ENCODE measurements at places on chromosomes 2 and 18.

DNA sequence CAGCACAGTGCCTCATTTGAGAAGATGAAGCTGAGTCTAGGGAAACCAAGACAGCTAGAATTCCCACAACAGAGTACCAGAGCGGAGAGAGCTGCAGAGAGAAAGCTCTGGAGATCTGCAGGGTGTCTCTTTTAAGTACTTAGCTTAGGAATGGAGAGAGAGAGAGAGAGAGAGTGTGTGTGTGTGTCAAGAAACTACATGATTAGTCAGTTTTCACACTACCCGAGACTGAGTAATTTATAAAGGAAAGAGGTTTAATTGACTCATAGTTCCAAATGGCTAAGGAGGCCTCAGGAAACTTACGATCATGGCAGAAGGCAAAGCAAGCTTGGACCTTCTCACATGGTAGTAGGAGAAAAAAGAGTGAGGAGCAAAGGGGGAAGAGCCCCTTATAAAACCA lies 64.0 kb downstream of the HIBCH start:
- no peak for DNase-seq

- DNase-seq = no peak
Measured at GRCh38 chr18:433960-434359, 66.5 kb downstream of the COLEC12 start.

DNA sequence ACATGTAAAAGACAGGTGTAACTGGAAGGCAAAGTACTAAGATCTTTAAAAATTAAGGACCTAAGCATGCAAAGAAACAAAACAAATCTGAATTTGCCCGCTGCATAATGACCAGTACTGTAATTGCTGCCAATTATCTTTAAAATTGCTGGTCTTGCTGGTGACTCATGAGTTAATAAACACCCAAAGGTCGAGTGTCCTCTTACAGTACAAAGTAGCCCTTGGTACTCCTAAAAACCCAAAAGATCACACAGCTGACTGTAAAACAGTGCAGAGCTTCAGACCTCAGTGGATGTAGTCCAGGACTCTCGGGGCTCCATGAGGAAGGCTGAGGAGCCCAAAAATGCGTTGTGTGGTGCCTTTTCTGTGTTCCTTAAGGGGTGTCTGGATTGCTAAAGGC lies 308.7 kb downstream of the CNTNAP5 start:
- no peak for DNase-seq

- DNase-seq = no peak
Measured at GRCh38 chr2:136323195-136323594, 205.2 kb upstream of the CXCR4 start.

GRCh38 chr2:150060341-150060740 lies 427.1 kb downstream of the RND3 start:
- DNase-seq = no peak

GRCh38 chr2:71930049-71930681 lies 217.5 kb downstream of the CYP26B1 start:
- DNase-seq = no peak

- DNase-seq = no peak
Measured at GRCh38 chr2:157180359-157180758, 77.1 kb upstream of the GALNT5 start.

DNA sequence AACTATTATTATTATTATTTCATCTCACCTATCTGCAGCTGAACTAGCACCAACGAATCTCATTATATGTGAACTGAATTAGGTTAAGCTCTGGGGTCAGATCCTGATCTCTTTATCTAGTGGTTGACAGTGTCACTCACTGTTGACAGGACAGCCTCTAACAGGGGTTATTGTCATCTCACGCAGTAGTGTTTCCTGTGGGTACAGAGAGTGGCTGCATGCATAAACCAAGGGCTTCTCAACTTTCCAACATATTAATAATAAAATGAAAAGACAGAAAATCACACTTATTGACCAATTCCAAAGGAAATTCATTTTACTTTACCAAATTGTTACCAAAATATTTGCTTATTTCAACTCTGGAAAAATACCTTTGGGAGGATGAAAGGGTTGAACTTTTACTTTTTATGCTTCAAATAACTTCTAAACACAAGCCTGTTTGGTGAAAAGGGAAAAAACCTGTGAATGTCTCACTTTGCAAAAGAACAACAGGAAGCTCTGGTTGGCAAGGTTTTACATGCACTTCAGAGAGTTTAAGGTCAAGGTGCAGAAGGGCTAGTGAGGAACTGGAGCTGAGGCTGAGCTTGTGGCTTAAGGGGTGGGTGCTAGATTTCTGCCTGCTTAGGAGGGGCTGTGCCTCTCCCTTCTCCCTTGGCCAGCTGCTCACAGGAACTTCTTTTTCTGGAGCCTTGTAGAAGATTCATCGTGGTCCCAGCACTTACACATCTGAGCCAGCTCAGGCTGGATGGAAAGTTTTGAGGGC lies 72.6 kb downstream of the CTAGE1 start:
- DNase-seq = no peak

DNA sequence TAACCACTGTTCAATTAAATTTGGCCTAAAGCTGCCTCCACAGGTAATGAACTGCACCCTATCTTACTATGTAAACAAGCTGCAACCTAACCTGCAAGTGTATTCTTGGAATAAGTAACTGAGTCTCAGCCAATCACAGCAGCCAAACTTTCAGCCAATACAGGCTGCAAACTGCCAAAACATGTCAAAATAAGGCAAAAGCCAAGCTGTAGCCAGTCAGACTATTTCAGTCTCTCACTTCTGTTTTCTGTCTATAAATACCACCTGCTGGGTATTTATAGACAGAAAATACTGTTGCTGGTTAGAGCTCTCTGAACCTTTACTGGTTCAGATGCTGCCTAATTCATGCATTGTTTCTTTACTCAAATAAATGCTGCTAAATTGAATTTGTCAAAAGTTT lies 14.3 kb downstream of the C2orf76 start:
- no peak for DNase-seq

DNA sequence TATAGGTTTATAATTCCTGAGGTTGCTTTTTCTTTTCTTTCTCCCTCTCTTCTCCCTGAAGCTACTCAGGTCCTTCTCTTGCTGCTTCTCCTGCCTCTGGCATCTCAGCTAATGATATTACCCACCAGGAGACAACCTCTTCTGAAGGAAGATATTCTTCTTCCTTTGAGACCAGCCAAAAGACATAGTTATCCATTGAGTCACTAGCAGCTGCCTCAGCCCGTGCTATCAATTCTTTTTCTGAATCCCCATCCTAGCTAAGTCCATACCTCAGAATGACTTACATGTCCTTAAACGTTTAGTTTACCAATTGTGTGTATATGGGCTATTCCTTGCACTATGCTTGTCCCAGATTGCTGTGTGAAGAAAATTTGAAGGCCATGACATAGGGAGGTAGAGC lies 25.0 kb upstream of the RNF103 start:
- DNase-seq = no peak

DNA sequence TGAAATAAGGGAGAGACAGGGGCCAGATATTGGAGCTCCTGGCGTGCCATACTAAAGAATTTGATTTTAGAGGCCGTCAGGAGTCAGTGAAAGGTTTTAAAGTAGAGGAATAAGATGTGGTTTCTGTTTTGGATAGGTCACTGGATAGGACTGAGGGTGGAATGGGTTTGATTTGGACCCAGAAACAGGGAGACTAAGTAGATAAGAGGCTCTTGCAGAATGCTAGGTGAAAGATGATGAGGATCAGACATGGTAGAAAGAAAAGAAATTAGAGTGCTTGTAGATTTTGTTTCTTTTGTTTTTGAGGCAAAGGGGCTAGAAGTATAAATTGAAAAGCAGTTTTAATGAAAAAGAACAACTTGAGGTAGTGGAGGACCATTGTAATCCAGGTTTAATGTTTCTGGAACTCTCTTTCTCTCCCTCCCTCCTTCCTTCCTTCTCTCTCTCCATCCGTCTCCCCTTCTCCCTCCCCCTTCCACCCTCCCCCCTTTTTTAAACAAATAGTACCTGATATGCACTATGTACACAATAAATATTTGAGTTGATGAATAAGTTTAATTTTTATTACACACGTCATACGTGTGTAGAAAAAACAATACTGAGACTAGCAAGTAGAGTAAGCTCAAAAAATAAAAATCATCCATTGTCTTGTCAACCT lies 1.9 kb downstream of the NDUFV2 start:
- no peak for DNase-seq

GRCh38 chr2:120453635-120453998 lies 107.7 kb downstream of the INHBB start:
- DNase-seq = no peak

DNA sequence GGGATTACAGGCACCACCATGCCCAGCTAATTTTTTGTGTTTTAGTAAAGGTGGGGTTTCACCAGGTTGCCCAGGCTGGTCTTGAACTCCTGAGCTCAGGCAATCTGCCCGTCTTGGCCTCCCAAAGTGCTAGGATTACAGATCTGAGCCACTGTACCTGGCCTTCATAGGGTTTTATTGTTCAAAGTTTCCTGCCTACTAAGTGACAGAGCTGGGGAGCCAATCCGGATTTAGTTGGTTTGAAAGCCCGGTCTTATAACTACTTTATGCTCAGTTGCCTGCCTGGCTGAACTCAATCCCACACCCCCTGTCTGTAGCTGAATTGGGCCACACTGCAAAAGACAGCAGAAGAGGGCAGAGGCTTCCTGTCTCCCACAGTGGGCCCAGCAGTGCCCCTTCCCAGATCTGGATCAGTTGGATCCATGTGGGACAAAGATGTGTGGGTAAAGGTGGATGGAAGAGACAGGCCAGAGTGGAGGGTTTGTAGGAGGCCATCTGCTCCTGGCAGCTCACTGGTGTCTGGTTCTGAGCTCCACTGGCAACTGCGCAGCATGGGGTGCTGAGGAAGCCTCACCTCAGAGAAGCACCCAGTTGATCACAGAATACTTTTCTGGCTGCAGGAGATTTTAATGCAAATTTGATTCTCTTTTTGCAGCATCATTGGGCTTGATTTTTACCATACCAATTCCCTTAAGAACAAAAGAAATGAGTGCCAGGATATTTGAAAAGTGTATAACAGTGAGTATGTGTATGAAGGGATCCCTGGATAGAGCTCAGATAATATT lies 144.9 kb downstream of the DDX1 start:
- DNase-seq = no peak

GRCh38 chr2:241228860-241229516 lies 40.5 kb downstream of the ANO7 start:
- no peak for DNase-seq

DNA sequence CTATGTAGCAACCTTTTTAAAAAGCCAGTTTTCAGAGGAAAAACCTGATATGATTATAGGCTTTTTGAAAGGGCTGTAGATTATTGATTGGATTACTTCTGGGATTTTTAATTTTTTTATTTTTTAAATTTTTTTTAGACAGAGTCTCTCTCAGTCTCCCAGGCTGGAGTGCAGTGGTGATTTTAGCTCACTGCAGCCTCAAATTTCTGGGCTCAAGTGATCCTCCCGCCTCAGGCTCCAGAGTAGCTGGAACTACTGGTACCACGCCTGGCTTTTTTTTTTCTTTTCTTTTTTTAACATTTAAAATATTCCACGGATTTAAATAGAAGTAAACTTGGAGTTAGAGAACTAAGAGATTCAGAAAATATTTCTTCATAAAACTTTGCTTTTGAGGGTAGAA lies 1.2 kb downstream of the MRPL19 start:
- no peak for DNase-seq

- DNase-seq = no peak
Measured at GRCh38 chr2:238954841-238955591, 107.1 kb downstream of the TWIST2 start.

All from nucleus accumbens (tissue), 56 donors.